ENCODE measurements at places on chromosomes 1 and 21.

DNA sequence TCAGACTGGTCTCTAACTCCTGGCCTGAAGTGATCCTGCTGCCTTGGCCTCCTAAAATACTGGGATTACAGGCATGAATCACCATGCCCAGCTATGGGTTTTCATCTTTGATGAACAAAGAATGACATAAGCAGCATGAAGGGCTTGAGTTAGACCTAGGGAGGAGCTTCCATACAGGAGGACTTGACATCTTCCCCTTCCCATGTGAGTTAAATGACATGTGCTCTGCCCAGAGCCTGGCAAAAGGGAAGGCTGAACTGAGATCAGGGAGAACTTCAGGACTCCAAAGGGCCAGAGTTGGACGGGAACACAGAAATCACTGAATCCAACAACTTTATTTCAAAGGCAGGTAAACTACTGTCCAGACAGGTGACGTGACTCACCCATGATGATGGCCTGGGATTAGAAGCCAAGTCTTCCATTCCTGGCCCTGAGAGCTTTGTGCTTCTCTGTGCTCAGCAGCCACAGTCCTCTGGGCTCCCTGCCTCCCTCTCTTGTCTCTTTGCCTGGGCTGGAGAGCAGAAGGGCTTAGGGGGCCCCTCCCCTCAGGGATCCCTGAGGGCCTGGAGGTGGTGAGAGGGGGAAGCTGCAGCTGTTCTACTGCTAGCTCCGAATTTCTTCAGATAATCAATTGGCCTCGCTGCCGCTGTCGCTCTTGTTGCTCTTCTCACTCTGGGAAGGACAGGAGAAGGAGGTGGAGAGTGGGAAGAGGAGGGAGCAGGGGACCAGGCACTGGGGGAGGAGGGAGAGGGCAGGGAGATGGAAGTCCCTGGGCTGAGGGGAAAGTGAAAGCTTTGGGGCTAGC is 7.6 kb downstream of the NHLH1 start:
- DNase-seq, result no peak

GRCh38 chr1:45718289-45718688 is 30.3 kb downstream of the TMEM69 start:
- DNase-seq, result no peak

- DNase-seq, result no peak
Observed at GRCh38 chr1:201219481-201220387, 29.1 kb downstream of the IGFN1 start.

- DNase-seq, result no peak
Observed at GRCh38 chr1:6801966-6802365, 16.7 kb downstream of the CAMTA1 start.

DNA sequence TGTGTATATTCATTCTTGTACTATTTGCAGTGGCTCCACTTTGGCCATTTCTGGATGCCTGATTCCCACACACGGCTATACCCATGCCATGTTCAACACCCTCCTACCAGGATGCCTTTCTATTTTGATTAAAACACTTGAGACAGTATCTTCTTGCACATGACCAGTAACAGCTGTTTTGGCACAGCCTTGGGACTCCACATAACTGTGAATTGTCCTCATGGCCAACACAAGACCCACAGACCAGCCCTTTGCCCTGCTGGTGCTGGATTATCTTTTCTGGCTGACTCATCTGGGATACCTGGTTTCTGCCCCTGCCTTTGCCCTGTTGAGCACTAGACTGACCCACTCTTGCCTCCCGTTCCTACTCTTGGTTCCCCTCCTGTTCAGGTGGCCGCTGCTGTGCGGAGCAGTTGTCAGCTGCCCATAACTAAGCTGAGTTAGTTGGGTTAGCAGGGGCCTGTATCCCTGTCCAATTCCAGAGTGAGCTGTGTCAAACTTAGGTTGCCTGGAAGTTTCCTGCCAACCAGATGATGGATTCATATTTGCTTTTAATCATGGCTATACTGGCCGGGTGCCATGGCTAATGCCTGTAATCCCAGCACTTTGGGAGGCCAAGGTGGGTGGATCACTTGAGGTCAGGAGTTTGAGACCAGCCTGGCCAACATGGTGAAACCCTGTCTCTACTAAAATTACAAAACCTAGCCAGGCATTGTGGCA is 10.8 kb upstream of the EYA3 start:
- no peak for DNase-seq

- no peak for DNase-seq
Observed at GRCh38 chr1:118335331-118335732, 150.3 kb upstream of the SPAG17 start.

Measured in non-pigmented ciliary epithelial cell (primary cell).